ENCODE measurements at places on chromosomes 1 and 21.

DNA sequence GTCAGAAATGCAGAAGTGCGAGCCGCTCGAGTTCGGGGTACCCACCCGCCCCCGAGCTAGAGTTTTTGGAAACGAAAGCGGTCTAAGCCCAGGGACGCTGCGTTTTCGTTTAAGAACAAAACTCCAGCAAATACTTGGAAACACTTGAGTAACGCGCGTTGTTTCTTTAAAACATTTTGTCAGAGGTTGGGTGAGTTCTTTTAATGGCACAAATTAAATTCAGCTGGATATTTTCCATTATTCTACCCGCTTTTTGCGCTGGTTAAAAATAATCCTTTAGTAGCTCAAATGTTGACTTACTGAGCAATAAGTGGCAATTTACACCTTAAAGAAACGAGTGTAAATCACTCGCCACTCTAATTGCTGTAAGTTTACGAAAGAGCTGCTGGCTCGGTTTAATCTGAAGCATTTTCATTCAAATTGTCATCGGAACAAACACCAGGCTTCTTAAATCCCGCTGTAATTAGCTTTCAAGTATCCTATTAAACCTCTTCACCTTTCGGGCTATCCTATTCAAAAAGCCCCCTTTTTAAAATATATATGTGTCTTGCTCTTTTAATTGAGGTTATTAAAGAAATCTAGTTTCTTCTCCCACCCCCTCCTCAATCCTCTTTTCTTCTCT lies 1.5 kb downstream of the LHX8 start:
- no peak for DNase-seq

DNA sequence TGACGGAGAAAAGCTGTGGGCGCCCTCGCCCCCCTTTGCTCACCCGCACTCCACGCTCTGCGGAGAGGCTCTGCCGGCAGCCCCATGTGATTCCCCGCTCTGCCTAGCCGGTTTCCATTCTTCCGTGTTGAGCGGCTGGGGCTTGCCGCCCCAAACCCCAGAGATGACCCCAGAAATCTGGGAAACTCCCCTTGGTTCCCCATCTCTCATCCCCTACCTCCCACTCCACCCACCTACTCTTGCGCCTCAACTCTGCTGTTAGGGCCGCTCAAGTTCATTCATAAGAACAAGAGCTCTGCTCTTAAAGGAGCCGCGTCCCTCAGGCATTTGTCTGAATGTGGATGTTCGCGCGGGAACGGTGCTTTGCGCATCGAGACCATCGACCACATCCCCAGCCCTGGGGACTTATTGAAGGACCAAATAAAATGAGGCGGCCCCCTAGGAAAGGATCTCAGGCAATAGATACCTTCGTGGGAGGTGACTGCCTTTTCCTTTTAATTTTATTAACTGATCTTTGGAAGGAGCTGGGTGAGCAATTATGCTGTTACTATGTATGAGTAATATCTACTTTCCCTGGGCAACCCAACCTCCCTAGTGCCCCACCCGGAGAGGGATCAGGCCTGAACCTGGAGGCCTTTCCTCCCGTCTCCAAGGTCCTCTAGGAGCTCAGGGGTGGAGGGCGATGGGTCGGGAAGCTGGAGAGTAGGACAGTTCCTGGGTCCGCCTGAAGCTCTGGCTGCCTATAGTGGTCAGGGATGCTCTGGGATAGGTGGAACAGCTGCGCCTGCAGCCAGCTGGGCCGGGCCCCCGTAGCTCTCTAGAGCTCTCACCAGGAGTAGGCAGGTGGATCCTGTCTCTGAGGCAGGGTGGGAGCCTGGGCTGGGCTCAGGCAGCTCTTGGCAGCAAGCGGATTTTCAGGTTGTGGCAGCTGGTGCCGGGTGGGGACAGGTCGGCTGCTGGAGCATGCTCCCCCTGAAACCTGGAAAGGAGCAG lies 898 bp downstream of the MFSD2A start:
- no peak for DNase-seq

DNA sequence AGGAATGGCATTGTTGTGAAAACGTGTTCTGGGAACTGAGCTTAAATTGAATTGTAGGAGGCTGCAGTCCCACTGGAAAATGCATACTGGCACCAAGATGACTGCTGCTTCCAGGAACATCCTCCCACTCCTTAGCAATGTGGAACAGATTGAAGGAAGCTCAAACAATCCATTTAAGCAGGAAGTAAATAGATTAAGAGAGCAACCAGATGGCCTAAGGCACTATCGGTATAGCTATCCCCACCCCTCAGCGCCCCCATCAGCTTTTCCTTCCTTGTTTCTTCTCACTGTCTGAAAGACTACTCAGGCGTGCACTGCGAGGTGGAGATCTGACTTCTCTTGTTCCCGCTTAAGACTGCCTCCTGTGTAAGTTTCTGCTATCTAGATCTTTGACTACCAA lies 4.0 kb upstream of the IFI16 start:
- no peak for DNase-seq

DNA sequence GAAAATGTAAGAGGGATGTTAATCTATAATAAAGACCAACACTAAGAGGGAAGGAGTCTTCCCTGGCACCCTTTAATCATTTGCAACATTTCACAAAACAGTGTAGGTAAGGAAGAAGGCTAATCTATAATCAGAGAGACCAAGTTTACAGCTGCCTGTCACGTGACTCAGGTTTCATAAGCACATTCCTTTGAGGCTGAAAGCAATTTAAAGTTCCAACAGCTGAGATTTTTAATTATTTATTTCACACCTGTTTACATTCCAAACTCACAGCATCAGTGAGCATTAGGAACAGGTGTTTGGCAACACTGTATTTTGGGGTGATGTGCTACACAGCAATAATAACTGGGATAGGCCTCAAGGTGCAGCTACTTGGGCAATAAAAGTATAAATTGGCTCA lies 75.7 kb upstream of the PGBD5 start:
- DNase-seq = no peak

DNA sequence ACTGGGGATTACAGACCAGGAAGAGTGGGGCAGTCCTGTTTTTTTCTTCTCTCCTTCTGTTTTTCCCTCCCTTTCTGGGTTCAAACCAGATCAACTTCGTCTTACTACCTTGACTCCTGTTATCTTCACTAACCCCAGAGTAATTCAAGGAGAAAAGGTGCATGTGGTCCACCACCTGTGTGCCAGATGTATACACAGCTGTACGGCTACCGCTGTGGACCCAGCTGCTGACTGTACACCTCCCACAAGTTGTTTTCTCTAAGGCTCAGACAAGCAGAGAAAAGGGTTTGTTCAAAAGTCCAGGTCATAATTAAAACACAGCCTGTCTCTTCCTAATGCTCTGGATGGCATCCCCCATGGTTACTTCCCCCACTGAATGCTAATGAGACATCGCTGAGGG lies 102.1 kb downstream of the LMX1A start:
- no peak for DNase-seq

GRCh38 chr1:170351366-170351946 lies 180.5 kb upstream of the GORAB start:
- DNase-seq = no peak

- no peak for DNase-seq
Measured at GRCh38 chr1:221141096-221141495, 261.9 kb downstream of the HLX start.

DNA sequence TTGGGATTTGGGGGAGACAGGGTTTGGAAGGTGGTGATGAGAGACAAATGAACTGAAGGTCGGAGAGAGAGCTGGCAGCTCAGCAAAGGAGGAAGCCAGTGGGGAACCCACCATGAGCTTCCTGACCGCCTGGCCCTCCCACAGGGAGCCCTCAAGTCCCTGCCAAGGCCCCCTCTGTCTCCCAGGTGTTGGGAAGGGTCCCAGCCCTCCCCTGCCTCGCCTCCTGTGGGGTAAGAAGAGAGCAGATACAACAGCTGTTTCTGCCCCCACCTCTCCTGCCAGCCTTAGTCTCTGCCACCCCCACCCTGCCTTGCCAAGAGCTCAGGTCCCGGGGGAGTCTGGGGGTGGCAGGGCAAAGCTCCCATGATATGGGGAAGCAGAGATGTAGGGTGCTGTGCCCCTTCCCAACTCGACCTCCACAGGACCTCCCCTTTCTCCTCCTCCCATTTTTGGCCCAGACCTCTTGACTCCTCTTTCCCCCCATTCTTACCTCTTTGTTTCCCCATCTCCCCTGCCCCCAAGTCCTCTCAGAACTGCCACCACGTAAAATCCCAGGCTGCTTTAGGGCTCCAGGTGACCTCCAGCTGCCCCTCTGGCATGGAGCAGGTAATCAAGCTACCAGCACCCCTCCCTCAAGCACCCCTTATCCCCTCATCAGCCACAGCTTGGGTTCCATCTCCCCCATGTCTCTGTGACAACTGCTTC lies 556 bp downstream of the S100A1 start:
- DNase-seq = no peak

GRCh38 chr21:34242973-34243372 lies 120.8 kb upstream of the KCNE2 start:
- no peak for DNase-seq

DNA sequence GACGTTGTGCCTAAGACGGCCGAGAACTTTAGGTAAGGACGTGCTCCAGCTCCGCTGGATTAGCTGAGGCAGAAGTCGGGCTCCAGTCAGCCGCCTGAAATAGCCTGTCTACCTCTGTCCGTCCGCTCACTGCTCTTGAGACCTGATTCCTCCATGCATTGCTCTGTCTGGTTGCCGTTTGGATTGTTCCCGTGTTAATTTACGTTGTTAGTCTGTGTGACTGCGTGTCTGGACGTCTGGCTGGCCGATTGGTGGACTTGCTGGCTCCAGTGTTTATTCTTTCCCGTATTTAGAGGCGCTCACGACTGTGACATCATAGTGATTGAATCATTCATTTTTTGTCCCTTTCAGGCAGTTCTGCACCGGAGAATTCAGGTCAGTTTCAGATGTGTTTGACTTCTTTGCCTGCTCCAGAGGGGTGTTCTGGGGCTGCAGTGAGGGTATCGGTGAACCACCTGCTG lies 684 bp downstream of the PPIH start:
- DNase-seq = no peak

GRCh38 chr1:25711555-25712298 lies 88.3 kb upstream of the SELENON start:
- no peak for DNase-seq

GRCh38 chr21:27647401-27647800 lies 680.5 kb upstream of the ADAMTS5 start:
- DNase-seq = no peak

DNA sequence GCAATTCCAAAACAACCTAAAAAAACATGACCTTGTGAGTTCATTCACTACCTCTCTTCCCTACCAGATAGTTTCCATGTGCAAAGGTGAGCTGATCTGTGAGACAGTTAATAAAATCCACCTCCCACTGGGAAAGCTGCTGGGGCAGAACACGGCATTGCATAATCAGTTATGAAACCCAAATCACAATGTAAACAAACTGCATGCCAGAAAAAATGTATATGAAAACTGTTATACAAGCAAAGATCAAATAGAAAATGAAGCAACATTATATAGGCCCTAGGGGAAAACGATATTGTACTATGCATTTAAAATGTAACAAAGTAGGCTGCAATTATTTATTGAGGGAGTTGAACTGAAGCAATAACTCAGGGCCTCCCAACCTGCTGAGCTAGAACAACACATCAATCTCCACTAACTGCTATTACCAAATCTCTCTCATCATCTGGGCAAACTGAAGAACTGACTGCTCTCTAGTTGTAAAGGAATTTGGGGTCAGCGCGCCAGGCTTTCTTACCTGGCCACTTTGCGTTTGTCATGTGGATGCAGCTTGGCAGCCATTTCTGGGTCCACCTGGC lies 31.0 kb downstream of the TRIT1 start:
- DNase-seq = no peak

GRCh38 chr1:44565259-44565750 lies 109.0 kb downstream of the TMEM53 start:
- no peak for DNase-seq

DNA sequence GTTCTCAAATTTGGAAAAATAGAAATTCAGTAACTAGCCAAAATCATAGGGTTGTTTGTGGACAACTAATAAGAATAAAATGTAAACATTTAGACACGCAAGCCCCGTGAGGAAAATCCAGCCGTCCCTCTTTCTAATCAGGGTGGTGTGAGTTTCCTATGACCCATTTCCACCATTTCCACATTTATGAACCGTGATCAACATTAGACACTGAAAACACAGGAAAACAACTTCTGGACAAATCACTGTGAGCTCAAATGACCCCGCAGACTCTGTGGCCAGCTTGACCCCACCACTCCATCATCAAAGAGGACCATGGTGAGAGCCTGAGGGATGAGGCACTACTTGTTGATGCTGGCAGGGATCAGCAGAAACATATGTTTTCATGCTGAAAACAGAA lies 101.0 kb downstream of the SIM2 start:
- DNase-seq = no peak

- no peak for DNase-seq
Measured at GRCh38 chr1:160166166-160166868, 14.9 kb downstream of the ATP1A4 start.

DNA sequence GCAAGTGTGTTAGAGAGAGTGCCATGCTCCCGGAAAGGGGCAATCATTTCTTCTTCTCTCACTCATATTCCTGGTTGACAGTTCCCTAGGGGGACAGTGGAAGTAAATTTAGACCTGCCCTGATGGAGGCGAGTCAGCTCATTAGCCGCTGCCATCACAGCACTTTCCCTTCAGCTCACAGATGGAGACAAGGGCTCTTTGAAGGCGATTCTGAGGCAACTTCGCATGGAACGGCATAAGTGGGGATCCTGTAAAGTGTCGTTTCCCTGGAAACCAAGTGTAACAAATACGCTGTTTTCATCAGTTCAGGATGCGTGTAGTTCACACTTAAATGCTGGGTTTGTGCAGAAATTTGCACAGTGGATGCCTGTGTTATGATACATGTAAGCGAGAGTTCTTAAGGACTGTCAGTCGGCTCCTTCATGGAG lies 114.5 kb upstream of the TMPRSS15 start:
- no peak for DNase-seq

DNA sequence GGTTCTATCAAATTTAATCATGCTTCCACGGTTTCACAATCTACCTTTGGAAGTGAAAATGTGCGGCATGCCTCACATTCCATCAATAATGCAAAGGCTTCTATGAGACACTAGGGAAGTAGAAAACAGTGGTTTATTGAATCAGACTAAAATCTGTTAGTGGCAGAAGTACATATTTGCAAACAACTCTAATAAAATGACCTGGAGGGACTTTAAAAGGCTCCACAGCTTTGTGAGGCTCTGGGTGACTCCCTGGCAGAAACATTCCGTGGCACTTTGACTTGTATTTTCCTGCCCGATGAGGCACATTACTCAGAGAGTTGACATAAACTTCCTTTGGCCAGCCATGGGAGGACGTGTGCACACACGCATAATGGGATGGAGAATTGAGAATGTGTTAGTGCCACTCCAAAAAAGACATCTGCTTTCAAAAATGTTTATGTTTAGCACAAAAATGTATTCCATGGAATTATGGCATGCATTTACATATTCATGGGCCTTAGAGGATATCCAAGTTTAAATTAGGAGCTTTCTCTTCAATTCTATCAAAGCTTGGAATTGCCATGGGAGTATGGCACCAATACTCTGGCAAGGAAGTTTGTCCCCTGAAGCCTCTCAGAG lies 60.0 kb upstream of the SSX2IP start:
- no peak for DNase-seq

DNA sequence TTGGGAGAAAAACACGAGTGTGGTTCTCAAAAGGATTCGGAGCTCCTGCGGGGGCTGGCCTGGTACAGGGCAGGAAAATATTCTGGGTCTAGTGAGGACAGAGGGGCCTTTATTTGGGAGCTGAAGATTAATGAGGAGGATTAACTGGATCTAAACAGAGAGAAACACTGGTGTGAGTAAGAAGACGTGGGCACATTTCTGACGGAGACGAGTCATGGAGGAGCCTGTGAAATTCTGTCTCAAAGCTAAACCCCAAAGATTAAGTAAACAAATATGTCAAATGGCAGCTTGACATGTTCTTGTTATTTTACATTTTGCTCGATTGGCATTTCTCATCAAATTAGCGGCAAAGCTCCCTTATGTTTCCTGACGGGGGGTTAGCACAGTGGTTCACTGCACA lies 12.8 kb downstream of the PROK1 start:
- DNase-seq = no peak
